Activated CD4-positive, alpha-beta memory T cell treated with anti-CD3 and anti-CD28 coated beads for 36 hours (primary cell): ENCODE measurements at places on chromosomes 11 and 22. TPM values are rescaled to one million over a fixed set of nuclear protein-coding genes. Genes with fewer than 3 reads are reported as not detected.

DNA sequence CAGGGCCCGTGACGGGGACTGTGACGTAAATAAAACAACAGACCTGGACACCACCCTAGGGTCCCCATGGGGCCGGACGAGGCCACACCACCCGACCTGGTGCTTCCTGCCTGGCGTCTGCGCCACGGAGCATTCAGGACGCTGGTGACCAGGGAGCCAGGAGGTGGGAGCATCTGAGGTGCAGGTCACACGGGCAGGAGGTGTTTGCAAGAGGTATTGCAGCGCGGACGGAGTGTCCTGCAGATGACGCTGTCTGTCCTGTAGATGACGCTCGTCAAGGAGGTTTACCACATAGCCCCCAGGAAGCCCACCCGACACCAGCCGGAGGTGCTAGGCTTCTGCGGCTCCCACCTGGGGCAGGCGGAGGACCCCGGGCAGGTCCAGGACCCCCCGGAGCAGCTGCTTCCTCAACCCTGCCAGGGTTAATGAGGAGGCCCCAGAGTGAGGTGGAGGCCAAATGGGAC, 986 bp upstream of the MUC5B start:
- DNase-seq = no peak
- H3K4me3 ChIP-seq = no peak overlapping the region
- peaks cover 10% of the 10 kb centered on the region for H3K27me3 ChIP-seq
- H3K27ac ChIP-seq = no peak overlapping the region
- no peaks in the 10 kb centered on the region for H3K4me1 ChIP-seq

DNA sequence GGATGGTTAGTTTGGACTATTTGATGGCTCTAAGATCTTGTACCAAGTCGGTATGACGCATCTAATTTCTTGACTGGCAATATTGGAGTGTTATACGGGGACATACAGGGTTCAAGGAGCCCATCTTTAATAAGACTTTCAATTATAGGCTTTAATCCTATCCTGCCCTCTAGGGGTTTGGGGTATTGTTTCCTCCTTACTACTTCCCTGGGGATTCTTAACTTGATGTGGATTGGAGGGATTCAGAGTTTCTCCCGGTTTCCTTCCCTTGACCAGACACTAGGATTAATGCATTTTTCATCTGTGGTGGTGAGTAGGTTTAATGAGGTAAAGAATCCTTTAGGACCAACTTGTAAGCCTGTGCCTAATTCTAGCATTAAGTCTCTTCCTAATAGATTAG, 18.8 kb downstream of the CYP2D6 start:
- no peaks in the 10 kb centered on the region for H3K4me1 ChIP-seq
- H3K27ac ChIP-seq = no peak overlapping the region
- no peaks in the 10 kb centered on the region for H3K27me3 ChIP-seq

FAM180B gene
- not detected for total RNA-seq

DNA sequence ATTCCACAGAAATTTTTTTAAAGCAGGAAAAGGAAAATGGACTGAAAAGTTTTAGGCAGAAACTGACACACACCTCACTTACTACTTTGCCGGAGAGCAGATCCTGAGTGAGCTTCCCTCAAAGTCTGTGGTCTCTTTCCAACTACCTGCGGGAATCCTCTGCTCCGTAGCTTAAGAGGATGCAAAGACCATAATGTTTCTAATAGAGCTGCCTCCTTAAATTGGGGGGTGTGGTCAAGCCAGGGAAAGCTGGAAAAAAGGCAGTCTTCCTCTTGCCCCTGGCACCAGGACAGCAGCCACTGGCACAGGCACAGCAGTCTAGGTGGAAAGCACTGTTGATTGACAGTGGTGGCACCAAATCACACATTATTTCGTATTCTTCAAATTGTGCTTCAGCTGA, at the start of gene ETS1:
Gene ETS1 (minus strand): TSS at position 144 of the 400 bp plus-strand sequence. CDS start 14,428 bp downstream, outside the sequence.
- no peaks in the 10 kb centered on the region for H3K36me3 ChIP-seq
- no peak within 1 kb of the TSS for H3K27ac ChIP-seq
- H3K27me3 ChIP-seq = no peaks in the 10 kb centered on the region
- H3K4me1 ChIP-seq = peaks cover 16% of the 10 kb centered on the region

DNA sequence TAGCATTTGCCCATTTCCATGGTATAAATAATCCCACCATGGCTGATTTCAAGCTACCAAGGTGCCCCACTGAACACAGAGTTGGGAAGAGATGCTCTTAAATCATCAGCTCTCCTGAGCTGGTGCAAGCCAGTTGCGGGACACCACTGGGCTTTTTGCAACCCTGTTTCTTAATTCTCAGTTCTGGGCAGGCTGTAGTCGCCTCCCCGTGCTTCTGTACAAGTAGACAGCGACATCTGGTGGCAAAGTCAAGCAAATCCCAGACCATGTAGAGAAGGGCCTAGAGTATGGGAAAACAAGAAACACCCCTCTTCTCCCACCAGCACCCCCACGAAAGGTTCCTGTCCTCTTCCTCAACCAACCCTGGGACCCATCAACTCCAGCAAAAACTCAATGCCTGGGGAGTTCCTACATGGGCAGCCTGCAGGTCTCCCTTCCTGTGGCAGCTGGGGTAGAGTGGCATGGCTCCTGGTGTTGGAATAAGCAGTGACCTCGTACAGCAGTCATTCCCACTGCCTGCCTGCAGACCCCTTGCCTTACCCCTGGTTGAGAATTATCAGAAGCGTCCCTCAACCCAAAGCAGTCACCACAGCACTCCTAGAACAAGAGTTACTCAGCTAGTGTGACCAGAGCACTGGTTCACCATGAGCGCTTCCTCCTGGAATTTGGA, 68.4 kb downstream of the IGLL5 start:
- H3K4me3 ChIP-seq = no peak overlapping the region
- no peak overlapping the region for H3K27ac ChIP-seq
- no peaks in the 10 kb centered on the region for H3K36me3 ChIP-seq
